ENCODE measurements at places on chromosomes 2 and 18.
A peak's percentile ranks its signal among the peaks of the same experiment; 100 is the strongest.

DNA sequence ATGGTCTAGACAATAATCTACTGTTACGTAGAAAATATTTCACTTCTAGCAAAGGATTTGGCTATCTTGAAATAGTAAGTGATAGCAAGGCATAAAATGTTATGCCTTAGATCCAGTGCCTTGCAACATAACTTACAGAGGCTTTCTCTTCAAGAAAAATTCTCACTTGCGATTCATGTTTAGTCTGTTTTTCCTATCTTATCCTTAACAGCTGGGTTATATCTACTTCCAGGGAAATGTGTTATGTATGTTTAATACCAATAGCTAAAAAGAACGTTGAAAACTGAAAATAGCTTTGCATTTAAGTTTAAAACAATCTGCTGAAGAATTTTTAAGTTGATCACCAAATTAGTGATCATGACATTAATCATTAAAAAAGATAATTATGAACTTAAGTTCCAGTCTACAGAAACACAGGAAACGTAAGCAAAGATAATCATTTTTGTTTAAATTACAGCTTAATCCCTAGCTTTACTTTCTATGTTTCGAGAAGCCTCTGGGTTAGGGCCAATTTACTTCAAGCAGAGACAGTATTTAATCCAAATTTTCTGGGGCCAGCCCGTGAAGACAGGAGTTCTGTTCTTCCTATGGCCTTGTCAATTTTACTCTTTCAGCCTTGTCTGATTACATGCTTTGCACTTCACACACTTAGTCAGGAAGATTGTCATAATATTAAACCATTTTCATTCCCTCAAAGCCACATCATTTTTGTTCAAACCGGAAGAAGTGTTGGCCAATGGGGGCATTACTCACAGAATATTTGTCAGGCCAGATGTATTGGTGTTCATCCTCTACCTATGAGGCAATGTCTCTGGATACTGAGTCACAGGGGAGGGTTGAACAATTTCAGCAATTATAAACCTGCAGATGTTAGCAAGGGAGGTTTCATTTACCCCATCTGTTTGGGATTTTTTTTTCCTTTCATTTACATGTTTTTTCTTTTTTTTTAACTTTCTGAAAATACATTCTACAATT lies 1132.9 kb upstream of the ZEB2 start:
- no peak for DNase-seq

DNA sequence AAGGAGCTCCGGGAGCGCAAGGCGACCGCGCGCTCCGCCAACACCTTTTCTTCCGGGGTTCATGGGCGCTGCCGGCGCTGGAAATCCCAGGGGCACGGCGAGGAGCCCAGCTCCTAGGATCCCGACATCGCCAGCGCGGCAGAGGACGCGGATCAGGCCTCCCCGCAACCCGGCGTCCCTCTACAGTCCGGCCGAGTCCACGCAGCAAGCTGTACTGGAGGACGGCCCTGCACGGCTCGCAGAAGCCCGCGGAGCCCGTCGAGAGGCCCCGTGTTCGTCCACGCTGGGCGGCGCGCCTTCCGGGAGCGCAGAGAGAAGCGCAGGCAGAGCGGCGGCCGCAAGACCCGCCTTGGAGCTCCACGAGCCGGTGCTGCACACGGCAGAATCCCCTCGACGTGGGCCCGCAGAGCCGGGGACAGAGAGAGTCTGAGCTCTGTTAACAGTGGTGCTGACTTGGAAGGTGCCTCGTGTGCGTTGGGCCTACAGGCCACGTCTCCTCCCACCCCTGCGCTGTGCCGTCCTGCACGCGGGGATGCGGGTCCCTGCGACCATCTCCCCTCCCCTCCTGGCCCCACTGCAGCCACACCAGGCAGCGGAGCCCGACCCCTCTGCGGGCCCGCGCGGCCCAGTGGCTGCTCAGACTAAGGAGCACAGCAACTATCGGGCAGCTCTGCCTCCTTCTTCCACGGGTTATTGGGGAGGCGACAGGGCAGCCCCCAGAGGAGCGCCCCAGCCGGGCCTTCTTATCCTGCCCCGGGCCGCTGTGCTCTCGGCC lies 28.1 kb upstream of the PTPN2 start:
- DNase-seq, result no peak

GRCh38 chr18:22935431-22935830 lies 2.3 kb downstream of the RBBP8 start:
- DNase-seq, result no peak

- no peak for DNase-seq
Measured at GRCh38 chr2:29398384-29399237, 283.4 kb downstream of the CLIP4 start.

- DNase-seq, result no peak
Measured at GRCh38 chr2:132400169-132400900, 16.3 kb upstream of the GPR39 start.

DNA sequence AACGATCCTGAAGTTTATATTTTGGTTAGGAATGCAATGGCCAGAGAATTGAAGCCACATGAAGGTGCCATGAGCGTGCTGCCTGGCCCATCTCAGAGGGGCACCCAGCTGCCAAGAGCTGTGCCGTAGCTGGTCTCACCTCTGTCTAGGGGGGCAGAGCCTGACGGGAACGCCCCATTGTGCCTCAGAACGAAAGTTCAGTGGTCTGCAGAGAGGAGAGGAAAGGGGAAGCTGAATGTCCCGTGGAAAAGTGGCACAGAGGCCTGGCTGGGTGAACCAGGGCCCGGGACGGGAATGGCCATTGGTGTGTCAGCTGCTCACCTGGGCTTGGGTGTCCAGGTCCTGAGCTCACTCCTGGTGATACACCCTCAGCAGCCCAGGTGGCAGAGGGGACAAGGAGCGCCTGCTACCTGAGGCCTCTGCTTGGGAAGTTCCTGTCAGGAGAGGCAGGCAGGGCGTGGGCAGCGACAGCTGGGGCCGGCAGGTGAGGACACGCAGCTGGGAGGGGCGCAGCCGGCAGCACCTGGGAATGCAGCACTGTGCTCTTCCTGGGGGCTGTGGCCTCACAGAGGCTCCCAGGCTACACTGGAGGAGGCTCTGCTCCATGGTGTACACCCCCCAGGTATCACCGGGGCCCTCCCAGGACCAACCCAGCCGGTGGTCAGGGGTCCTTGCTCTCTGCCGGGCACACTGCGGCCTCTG lies 67.3 kb downstream of the PARD6G start:
- no peak for DNase-seq

DNA sequence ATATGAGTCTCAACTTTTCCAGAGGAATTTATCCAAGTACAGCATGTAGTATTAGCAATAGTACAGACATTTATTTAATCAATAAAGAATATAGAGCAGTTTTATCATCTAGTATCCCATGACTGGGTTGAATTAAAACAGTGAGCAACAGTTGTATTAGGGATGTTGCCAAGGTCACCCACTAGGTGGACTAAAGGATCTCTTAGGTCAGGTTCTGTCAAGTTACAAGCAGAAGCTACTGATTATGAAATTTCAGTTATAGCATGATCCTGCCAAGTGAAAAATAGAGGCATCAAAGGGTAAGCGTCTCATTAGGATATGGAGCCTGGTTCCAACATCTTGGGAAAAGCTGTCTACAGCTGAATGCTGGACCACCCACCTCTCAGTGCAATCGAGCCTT lies 52.1 kb upstream of the LAPTM4A start:
- no peak for DNase-seq

- no peak for DNase-seq
Measured at GRCh38 chr2:35365859-35366258, 989.7 kb upstream of the CRIM1 start.

DNA sequence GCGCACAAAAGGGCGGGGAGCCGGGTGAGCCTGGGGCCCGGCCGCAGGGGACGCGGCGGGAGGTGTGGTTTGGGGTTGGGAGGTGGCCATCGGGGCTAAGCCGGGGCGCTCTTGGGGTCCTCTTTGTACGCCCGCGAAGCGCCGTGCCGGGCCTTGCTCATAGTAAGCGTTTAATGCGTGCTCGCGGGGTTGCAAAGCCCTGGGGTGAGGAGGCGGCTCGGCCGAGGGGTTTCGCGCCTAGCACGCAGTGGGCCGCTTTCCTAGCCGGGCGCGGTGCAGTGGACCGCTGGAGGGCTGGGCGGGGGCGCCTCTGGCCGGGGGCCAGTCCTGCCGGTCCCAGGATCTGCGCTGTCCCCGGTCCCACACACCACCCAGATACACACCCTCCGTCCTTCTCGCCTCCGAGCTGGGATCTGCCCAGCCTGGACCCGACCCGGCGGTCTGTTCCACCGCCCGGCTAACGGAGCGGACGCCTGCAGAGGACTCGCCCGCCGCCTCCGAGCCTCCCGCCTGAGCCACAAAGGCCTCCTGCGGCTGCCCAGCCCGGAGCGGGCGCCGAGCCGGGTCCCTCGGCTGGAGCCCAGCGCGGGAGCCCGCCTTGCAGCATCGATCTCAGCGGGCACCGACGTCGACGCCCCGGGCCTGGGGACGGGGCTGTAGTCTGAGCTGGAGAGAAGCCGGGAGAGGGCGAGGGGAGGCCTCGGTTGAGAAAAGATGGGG lies 564 bp downstream of the DPYSL5 start:
- peak; percentile 31 for DNase-seq

DNA sequence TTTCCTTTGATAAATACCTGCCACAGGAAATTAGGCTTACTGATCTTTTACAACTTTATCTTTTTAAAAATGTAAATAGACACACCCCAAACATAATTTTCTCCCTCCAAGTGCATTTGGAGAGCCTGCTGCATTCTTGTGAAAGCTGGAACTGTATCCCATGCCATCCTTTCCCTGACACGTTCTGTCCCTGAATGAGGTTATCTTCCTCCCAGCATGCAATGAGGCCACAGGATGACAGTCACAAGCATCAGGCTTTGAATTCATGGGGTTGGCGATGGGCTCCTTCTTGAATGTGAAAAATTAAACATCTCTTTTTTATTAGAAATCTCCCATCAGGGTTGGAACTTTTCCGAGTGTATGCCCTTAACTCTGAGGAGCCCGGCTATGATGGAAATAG lies 77.8 kb downstream of the CTAGE1 start:
- DNase-seq, result no peak

GRCh38 chr2:226694586-226695284 lies 104.9 kb downstream of the IRS1 start:
- no peak for DNase-seq

DNA sequence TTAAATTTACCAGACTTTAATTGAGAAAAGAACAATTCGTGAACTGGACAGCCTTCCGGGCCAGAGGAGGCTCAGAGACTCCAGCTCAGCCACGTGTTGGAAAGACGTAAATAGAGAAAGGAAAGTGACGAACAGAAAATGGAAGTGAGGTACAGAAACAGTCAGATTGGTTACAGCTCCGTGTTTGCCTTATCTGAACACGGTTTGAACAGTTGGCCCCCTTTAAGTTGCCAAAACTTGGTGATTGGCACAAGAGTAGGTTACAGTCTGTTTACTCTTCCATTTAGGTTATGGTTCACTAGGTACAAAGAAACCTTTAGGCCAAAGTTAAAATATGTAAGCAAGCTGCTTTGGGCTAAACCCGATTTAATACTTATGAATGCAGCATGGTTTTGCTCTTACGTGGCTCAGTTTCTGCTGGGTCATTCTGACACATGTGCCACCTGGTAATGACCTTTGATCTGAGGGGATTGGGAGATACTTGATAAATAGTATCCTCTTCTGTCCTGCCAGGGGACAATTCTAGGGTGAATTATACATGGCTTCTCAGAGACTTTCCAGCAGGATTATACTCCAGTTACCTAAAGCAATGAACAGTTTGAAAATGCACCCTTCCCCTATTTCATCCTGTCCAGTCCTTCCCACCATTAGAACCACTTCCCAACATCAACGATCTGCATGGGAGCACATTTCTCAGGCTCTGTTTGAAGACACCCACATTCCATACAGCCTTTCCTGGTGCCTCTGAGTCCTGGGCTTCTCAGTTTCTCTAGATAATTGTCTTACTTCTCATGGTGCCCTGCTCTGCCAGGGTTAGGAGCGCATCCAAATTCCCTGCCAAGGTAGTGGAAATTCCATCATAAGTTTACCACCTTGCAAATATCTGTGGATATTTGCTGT lies 65.1 kb upstream of the TGIF1 start:
- no peak for DNase-seq

DNA sequence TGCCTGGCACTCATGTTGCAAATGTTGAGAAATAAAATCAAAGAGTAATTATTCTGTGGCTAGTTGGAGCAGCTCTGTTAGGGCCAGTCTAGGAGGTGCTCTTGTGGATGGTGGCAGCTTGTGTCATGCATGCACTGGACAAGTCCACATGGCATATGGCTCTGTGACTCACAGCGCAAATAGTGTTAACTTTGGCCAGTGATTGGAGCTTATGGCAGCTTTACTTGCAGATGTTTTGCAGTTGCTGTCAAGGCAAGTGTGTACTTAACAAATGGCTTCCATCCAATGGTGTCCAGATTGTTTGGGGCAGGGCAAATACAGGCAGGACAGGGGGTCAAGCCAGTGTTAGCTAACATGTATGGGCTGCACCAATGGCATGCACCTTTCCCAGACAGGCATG lies 26.1 kb upstream of the TMX3 start:
- DNase-seq, result no peak

DNA sequence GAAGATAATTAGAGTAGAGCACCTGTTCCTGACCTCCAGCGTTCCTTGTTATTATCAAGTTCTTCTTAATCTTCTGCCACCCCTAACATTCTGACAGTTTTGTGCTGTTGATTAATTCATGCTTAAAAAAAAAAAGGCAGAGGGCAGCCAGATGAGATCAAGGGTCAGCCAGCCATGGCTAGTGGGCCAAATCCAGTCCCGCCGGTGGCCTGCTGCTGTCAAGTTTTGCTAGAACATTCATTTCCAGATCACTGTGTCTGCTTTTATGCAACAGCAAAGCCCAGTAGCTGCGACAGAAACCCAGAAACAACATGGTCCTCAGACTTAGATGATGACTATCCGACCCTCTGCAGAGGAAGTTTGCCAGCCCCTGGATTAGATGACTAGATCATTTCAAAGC lies 101.6 kb downstream of the RNF144A start:
- DNase-seq, result no peak

DNA sequence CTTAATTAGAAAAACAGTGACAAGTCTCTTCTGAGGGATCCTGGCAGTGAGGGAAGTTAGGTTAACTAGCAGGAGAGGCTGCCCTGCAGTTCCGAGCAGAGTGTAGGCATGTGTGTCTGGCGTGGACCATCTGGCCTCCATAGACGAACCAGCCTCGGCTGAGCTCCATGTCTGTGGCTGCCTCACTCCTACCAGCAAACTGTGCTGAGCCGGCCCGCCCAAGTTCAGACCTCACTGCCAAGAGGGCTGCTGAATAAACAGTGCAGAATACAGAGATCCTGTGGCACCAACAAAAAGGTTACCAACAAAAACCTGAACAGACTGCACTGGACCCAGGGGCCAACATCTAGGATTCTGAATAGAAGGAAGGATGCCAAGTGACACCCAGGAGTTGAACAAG lies 27.3 kb downstream of the INO80C start:
- DNase-seq, result no peak

DNA sequence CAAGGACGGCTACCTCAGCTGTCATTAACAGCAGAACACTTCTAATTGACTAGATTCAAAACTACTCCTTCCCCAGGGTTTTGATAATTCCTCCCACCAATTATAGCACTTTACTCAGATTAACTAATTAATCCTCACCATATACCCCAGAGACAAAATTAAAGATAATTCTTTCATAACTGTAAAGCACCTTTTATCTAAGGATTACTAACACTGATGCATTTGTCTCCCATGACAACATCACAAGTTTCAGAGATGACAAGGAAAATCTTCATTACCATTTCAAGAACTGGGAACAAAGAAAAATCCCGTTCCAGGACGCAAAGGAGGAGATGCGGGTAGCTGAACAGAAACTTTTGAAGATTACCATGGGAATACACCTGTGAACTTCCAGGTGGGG lies 129.4 kb upstream of the ITGA6 start:
- DNase-seq, result no peak

GRCh38 chr2:101803128-101803527 lies 105.6 kb downstream of the MAP4K4 start:
- no peak for DNase-seq
